ENCODE measurements at places on chromosomes 13 and 19.

GRCh38 chr13:41468631-41469030 lies 11.3 kb downstream of the RGCC start:
- no peak for DNase-seq

DNA sequence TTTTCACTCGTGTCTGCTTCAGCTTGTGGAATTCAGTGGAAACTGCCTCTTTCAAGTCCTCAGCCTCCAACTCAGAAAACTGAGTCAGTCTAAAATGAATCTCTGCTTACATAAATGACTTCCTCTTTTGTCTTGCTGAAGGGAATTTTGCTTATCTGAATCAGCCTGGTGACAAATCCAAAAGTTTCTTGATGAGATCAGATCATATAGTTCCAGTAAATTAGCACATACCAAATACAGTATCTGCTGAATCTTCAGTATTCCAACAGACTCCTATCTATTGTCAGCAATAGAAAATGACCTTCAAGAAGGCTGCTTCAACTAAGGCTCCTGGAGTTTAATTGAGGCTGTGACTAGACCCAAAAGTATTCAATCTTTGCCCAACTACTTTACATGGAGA lies 290.0 kb downstream of the MZT1 start:
- DNase-seq: no peak

DNA sequence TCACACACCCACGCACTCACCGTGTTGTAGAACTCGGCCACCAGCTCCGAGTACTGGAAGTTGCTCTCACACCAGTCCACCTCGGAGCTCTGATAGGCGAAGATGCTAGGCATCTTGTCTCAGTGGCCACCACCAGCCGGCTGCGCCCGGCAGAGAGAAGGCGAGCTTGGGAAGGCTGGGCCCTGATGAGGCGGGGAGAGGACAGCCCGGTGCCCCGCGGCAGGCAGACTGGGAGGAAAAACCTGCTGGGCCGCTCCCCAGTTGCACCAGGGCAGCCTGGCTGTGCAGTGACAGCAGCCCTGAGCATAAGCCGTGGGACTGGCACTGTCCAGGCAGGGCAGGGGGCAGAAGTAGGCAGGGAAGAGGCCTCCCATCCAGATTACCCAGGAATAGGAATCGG lies at the start of gene ACER1:
Gene ACER1 (minus strand): TSS at position 174 of the 400 bp plus-strand sequence. CDS start 61 bp downstream, at position 113.
- DNase-seq: no peak

GRCh38 chr13:36131222-36131930 lies at the start of gene DCLK1:
TSS of gene DCLK1 (minus strand) at chr13:36131382.
- no peak for DNase-seq

GRCh38 chr13:114249077-114249476 lies 14.4 kb downstream of the CDC16 start:
- no peak for DNase-seq

- no peak for DNase-seq
Observed at GRCh38 chr19:13169769-13170168, 19.6 kb downstream of the IER2 start.

Measured in germinal center (tissue), 1 donor.